ENCODE measurements at places on chromosomes 5 and 9. TPM values are rescaled to one million over a fixed set of nuclear protein-coding genes. Genes with fewer than 3 reads are reported as not detected.

The LVRN gene
- total RNA-seq = 0.74 TPM

The ACTBL2 gene
- total RNA-seq = not detected

The OR13C8 gene
- total RNA-seq = not detected

The SLC25A48 gene
- total RNA-seq = not detected

The TMEM171 gene
- 4.5 TPM for total RNA-seq

The TMEM245 gene
- total RNA-seq = 26.6 TPM

The LRRC14B gene
- not detected for total RNA-seq

The SOWAHA gene
- not detected for total RNA-seq

The CDO1 gene
- total RNA-seq = 6.8 TPM

The DNLZ gene
- total RNA-seq = 43.0 TPM

The DAB2IP gene
- 1.2 TPM for total RNA-seq

The NUTM2G gene
- not detected for total RNA-seq

The DOCK2 gene
- total RNA-seq = 3.5 TPM

The PHF24 gene
- total RNA-seq = not detected

DNA sequence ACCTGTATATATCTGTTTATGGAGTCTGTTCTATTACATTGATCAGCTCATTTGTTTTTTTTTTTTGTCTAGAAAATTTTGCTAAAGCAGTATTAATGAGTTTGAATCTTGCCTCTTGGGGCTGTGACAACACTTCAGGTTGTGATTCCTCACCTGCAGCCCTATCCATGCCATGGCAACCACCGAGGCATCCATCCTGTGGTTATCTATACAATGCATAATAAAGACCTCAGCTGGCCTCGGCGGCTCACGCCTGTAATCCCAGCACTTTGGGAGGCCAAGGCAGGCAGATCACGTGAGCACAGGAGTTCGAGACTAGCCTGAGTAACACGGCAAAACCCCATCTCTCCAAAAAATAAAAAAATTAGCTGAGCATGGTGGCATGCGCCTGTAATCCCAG is 28.1 kb upstream of the PDCD1LG2 start:
- no peak for DNase-seq
- H3K27ac ChIP-seq = no peak overlapping the region
- 0 out of 2 replicates have a peak, but pooled peaks cover 3% of the 10 kb centered on the region for H3K4me1 ChIP-seq

DNA sequence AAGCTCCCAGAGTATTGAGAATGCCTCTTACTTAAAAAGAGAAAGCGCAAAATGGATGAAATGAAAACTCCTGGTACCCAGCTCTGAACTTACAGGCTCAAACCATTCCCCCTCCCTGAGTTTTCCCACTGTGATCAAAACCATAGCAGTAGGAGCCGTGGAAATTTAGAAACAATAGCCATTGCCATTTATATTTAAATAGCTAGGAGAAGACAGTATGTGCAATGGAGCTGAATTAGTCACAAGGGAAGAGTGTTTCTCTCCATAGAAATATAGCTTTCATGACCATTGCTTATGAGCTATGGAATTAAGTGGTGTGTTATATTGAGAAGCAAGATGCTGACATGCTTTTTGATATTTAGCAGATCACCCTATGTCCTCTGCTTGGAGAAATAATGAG is 84.6 kb downstream of the PCSK5 start:
- no peaks in the 10 kb centered on the region for H3K36me3 ChIP-seq
- peaks cover 25% of the 10 kb centered on the region for H3K4me1 ChIP-seq
- H3K4me3 ChIP-seq = no peak overlapping the region
- DNase-seq = no peak
- no peaks in the 10 kb centered on the region for H3K27me3 ChIP-seq
- no peak overlapping the region for H3K27ac ChIP-seq

DNA sequence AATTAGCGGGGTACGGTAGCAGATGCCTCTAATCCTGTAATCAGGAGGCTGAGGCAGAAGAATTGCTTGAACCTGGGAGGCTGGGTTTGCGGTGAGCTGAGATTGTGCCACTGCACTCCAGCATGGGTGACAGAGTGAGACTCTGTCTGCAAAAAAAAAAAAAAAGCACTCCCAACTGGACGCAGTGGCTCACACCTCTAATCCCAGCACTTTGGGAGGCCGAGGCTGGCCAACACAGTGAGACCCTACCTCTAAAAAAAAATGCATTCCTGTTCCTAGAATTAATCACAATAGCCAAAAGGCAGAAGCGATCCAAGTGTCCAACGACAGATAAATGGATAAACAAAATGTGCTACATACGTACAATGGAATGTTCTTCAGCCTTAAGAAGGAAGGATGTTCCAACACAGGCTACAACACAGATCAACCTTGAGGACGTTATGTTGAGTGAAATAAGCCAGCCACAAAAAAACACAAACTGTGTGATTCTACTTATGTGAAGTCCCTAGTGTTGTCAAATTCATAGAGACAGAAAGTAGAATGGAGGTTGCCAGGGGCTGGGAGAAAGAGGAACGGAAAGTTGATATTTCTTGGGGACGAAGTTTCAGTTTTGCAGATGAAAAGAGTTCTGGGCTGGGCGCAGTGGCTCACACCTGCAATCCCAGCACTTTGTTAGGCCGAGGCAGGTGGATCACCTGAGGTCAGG is 13.8 kb downstream of the FAM78A start:
- H3K27me3 ChIP-seq = no peaks in the 10 kb centered on the region
- no peak for DNase-seq
- no peak overlapping the region for H3K4me3 ChIP-seq
- H3K4me1 ChIP-seq = no peaks in the 10 kb centered on the region
- H3K27ac ChIP-seq = no peak overlapping the region
- H3K36me3 ChIP-seq = no peaks in the 10 kb centered on the region

GRCh38 chr9:4594545-4594944 is 67.5 kb upstream of the PLPP6 start:
- no peak overlapping the region for H3K27ac ChIP-seq
- H3K36me3 ChIP-seq = no peaks in the 10 kb centered on the region
- no peak overlapping the region for H3K4me3 ChIP-seq
- DNase-seq = no peak
- H3K4me1 ChIP-seq = peaks cover 27% of the 10 kb centered on the region
- no peaks in the 10 kb centered on the region for H3K27me3 ChIP-seq

- no peaks in the 10 kb centered on the region for H3K27me3 ChIP-seq
- no peaks in the 10 kb centered on the region for H3K36me3 ChIP-seq
- DNase-seq = no peak
- no peak overlapping the region for H3K27ac ChIP-seq
- H3K4me3 ChIP-seq = no peak overlapping the region
These were observed 93.0 kb downstream of the FGF18 start for GRCh38 chr5:171512397-171512796.

GRCh38 chr5:155116456-155117251 is 103.1 kb downstream of the KIF4B start:
- H3K4me3 ChIP-seq = no peak overlapping the region
- no peak for DNase-seq
- no peak overlapping the region for H3K27ac ChIP-seq
- 0 out of 2 replicates have a peak, but pooled peaks cover 5% of the 10 kb centered on the region for H3K27me3 ChIP-seq
- no peaks in the 10 kb centered on the region for H3K4me1 ChIP-seq
- H3K36me3 ChIP-seq = no peaks in the 10 kb centered on the region

- no peaks in the 10 kb centered on the region for H3K27me3 ChIP-seq
- no peak for DNase-seq
- H3K36me3 ChIP-seq = no peaks in the 10 kb centered on the region
- no peak overlapping the region for H3K27ac ChIP-seq
- no peak overlapping the region for H3K4me3 ChIP-seq
- H3K4me1 ChIP-seq = no peaks in the 10 kb centered on the region
These were observed 295.1 kb downstream of the BNC2 start for GRCh38 chr9:16575142-16575985.

DNA sequence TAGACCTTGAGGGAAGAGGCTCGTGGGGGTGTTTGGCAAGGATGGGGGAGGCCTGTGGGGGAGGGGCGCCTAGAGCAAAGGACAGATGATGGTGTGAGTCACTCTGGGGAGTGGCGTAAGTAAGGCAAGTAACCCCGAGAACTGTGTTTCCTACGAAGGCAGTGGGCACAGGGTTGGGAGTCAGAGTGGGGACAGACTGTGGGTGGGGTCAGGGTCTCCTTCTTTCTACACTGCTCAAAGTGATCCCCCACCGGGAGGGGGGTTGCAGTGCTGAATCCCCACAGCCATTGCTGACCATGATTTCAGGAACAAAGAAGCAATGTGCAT is 136.8 kb downstream of the TENT4A start:
- no peak overlapping the region for H3K27ac ChIP-seq
- H3K27me3 ChIP-seq = no peaks in the 10 kb centered on the region
- H3K4me1 ChIP-seq = no peaks in the 10 kb centered on the region
- H3K36me3 ChIP-seq = no peaks in the 10 kb centered on the region
- no peak overlapping the region for H3K4me3 ChIP-seq
- no peak for DNase-seq

DNA sequence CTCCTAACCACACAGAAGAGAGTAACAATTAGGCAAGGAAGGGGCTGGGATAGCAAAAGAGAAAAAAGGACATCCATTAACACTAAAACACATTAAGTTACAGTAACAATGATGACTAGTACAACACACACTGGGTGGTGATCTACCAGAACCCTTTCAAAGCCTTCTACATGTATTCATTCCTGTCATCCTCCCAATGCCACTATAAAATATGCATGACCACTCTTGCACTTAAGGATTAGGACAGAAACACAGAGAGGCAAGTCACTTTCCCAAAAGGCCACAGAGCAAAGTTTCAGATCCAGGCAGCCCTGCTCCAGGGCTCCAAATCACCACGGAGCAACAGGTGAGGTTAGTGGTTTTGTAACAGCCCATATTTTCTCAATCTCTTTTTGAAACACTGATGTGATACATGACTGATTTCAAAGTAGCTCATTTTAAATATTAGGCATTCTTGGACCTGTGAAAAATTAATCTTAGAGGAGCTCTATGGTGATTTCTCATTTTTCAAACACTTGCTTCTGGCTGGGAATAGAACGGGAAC is 86.7 kb downstream of the AUH start:
- H3K4me1 ChIP-seq = no peaks in the 10 kb centered on the region
- H3K27ac ChIP-seq = no peak overlapping the region
- no peaks in the 10 kb centered on the region for H3K27me3 ChIP-seq
- no peak overlapping the region for H3K4me3 ChIP-seq
- no peak for DNase-seq

GRCh38 chr5:34957321-34957720 is 28.0 kb downstream of the DNAJC21 start:
- peaks cover 29% of the 10 kb centered on the region for H3K36me3 ChIP-seq
- no peak for DNase-seq
- no peak overlapping the region for H3K27ac ChIP-seq
- H3K4me3 ChIP-seq = no peak overlapping the region
- H3K27me3 ChIP-seq = no peaks in the 10 kb centered on the region

- no peak for DNase-seq
- no peaks in the 10 kb centered on the region for H3K36me3 ChIP-seq
- H3K4me1 ChIP-seq = peaks cover 19% of the 10 kb centered on the region
These were observed 18.1 kb upstream of the RNF145 start for GRCh38 chr5:159227452-159227851.

DNA sequence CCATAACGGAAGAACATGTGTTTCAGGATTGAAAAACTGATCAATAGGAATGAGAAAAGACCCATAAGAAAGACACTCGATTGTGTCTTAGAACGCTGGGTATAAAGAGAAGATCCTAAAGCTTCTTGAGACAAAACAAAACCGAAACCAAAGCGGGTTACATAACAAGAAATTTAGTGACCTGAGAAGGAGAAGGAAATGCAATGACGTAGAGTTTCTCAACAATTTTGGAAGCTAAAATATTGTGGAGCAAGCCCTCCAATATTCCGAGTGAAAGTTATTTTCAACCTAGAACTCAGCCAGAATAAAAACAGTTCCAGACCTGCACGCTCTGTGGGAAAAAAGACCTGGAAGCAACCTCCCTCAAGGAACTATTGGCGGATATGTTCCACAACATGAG is 81.9 kb upstream of the FREM1 start:
- peaks cover 20% of the 10 kb centered on the region for H3K4me1 ChIP-seq
- no peak for DNase-seq
- no peaks in the 10 kb centered on the region for H3K27me3 ChIP-seq
- H3K36me3 ChIP-seq = no peaks in the 10 kb centered on the region
- no peak overlapping the region for H3K4me3 ChIP-seq
- H3K27ac ChIP-seq = no peak overlapping the region

DNA sequence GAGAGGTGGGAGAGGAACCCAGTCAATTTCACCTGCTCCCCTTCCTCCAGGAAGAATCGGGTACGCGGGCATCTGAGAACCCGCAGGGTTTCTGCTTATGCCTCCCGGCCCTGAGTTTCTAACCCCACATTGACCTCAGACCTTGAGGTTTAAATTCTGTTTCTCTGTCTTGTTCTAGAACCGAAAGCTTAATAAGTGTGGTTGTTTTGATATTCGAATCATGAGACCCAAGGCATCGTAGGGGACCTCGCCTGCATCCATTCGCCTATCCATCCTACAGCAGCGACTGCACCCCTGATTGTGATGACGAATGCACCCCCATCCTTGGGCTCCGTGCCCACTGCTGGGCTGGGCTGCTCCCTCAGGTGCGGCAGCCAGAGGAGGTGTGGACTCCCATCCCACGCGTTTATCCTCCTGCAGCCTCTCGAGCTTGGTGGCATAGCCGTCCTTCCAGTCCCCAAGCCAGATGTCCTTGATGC is 80.8 kb upstream of the IER5L start:
- H3K36me3 ChIP-seq = no peaks in the 10 kb centered on the region
- H3K4me3 ChIP-seq = no peak overlapping the region
- H3K4me1 ChIP-seq = peaks cover 22% of the 10 kb centered on the region
- H3K27ac ChIP-seq = no peak overlapping the region
- peaks cover 9% of the 10 kb centered on the region for H3K27me3 ChIP-seq

DNA sequence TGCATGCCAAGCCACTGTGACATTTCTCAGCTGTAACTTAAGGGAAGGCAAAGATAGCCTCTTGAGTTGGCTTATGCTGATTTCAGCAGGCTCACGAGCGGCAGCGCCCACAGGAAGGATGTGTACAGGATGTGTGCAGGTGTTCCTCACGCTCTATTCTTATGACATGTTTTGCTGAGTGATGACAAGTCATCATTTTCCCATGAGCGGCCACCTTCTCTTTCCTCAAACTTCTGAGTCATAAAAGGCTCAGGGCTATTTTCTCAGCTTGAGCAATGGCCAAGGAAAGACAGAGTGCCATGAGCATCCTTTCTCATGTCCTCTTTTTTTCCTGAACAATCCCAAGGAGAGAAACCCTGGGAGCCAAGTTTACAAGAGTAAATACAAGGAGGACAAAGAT is 365.9 kb downstream of the PLK2 start:
- no peak for DNase-seq
- H3K27me3 ChIP-seq = no peaks in the 10 kb centered on the region
- no peak overlapping the region for H3K27ac ChIP-seq

DNA sequence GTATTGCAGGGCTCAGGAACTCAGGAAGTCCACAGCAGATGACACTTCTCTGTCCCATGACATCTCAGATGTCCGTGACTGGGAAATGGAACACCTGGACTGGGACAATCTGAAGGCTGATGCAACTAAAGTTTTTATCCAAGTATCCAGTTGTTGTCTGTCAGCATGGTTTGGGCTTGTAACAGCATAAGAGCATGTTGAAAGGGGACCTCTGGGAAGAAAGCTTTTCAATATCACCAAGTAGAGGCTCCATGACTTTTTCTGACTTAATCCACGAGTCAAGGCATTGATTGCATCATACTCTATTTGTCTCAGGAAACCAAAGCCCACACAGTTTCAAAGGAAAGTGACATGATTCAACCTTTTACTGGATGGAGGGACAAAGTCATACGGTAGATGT is 807.7 kb downstream of the MTRR start:
- no peaks in the 10 kb centered on the region for H3K36me3 ChIP-seq
- DNase-seq = no peak
- no peaks in the 10 kb centered on the region for H3K27me3 ChIP-seq
